ENCODE measurements at places on chromosomes 2 and 18. TPM values are rescaled to one million over a fixed set of nuclear protein-coding genes. Genes with fewer than 3 reads are reported as not detected.

LRRC30 gene
- not detected for total RNA-seq

CCL20 gene
- not detected for total RNA-seq

RNF144A gene
- total RNA-seq, result 17.0 TPM

DNA sequence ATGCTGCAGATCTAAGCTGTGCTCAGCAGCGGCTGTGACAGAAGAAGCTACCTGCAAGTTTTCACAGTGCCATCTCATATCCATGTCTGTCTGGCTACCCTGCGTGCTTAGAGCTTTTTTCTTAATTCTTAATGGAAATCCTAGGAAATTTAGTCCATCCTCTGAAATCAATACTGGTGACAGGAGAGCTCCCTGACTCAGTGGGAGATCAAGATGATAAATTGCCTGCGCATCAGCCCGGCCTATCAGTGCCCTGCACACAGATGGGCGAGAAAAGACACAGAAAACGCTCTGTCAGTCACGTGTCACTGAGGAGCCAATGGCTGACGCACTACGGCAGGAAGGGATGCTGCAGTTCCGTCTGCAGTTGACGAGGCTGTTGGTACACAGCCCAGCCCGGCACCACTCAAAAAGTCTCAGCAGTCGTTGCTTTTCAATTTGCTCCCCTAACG, 819.6 kb upstream of the FSHR start:
- DNase-seq, result no peak
